ENCODE measurements at places on chromosomes 7 and 10.

DNA sequence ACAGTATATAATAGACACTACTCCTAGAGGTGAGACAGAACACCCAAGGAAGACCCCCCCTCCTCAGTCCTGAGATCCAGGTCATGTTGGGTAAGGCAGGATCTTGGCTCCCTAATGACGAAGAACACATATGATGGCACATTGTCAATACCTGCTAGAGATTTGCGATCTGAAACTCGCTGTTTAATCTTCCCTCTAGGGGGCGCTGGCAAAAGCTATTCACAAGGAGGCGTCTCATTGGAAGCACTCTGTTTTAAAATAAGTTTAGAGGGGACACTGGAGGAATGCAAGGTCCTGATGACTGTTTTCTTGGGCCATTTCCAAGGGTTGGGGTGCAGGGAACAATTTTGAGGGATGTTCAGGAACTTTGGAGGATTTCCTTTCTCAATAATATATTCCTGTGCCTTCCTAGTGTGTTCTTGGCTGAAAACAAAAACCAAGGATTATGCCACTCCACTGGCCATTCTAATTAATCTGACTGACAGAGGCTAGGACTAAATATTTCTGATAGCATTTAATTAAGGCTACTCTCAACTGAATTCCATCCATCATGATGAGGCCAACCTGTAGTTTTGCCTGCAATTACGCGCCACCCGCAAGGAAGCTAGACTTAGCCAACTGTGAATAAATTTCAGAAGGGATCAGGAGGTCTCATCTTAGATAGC, 1013.8 kb upstream of the MBL2 start:
- DNase-seq = no peak

DNA sequence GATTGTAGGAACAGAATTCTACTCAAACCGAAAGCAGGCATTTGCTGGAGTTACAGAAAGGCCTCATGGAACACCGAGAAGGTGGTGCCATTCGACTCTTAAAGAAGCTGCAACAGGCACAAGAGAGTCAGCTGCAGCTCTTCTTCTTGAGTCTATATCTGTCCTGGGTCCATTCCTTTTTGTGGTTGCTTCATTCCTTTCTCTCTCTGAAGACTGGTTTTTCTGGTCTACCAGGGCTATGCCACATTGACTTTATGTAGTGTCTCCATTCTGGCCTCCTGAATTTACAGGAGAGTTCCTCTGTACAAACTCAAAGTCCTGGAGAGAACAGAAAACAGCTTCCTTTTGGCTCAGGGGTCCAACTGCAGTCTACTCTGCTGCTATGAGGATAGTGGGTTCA, 132.8 kb downstream of the CFTR start:
- DNase-seq = no peak

DNA sequence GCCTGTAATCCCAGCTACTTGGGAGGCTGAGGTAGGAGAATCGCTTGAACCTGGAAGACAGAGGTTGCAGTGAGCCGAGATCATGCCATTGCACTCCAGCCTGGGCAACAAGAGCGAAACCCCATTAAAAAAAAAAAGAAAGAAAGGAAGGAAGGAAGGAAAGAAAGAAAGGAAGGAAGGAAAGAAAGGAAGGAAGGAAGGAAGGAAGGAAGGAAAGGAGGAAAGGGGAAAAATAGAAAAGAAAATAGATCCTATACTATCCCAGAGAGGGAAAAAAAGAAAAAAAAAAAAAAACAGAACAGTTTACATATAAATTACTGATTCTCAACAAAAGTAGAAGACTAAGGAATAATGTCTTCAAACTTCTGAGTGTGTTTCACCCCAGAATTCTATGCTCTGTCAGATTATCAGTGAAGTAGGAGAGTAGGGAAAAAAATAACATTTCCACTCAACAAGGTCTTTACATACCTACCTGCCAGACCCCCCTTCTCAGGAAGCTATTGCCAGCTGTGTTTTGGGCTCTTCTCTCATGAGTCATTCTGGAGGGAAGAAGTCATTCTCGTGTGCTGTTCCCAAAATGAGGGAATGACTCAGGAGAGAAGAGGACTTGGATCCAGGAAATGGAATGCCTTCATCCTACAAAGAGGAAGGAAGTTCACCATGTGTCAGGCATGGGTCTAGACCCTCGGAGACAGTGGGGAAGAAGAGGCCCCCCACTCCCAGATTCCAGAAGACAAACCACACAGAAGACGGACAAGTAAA, 20.9 kb downstream of the RGS10 start:
- no peak for DNase-seq

- peak; percentile 8 for DNase-seq
Measured at GRCh38 chr10:18238870-18239485, 98.8 kb downstream of the CACNB2 start.

GRCh38 chr10:67790534-67791408, 47.2 kb downstream of the DNAJC12 start:
- no peak for DNase-seq

DNA sequence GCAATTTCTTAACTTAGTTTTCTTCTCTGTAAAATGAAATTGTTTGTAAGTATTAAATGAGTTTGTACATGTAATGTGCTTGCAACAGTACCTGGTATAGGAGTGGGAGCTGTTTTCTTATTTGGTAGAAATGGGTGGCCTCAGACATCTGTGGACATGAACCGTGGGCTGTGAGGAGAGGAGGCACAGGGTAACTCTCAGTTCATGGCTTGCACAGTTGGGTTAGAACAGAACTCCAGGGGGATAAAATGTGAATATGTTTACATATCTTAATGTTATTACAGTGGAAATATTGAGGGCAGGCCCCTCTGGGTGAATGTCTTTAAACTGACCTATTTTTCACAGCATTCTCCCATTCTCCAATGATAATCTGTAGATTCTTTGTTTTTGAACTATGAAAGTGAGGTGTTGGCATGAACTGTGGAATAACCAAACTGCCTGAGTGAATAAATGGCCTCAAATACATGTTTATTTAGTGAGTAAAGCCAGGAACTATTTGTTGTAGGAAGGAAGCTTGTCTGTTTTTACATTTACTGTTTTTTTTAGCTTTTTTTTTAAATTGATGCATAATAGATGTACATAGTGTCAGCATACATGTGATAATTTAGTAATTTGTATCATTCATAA, 2.6 kb downstream of the ABCA13 start:
- DNase-seq = no peak

- DNase-seq = no peak
Measured at GRCh38 chr7:42167206-42167605, 69.8 kb downstream of the GLI3 start.

DNA sequence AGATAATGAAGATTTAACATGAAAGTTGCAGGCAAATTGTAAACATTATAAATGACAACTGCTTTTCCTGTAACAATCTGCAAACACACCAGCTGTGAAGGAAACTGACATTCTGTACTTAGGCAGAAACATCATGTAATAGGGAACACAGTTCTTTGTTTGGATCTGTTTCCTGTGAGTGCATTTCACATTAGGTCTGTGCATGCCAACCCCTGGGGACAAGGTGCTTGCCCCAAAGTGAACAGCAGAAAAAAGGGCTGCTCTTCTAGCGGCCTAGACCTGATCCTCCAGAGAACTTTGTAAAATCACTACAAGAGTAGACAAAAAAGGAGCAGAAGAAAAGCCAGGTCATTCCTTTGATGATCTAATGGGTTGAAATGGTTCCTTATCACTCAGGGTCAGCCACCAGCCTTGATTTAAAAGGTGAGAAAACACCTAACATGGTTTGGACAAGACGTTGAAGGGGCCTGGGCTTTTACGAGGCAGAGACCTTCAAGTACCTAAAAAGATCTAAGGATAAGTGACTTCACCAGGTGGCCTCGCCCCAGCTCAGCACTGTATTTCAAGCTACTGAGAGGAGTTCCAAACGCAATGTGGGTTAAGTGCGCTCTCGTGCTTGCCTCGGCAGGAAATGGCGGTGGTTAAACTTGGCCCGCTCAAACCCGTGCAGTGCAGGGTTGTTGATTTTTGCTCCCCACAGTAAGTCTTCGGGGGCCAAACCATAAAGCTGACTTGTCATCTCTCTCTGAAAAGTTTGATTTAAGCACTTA, 249.7 kb downstream of the CREB5 start:
- DNase-seq = peak; percentile 42

DNA sequence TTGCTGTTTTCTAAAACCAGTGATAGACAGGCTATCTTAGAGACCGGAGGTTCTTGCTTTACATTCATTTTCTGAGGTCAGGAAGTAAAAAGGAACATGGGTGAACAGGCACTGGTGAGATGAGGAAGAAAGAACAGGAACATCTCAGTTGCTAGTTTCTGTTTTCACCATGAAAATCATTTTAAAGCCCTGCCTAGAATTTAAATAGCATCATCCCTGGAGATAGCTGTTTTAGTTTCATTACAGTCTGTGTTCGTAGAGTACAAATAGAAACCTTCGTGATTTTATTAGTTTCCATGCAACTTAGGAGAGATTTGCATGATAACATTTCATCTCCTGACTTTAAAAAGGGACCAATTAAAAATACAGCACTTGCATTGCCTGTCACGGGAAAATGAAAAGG, 14.7 kb downstream of the KCNMA1 start:
- no peak for DNase-seq

DNA sequence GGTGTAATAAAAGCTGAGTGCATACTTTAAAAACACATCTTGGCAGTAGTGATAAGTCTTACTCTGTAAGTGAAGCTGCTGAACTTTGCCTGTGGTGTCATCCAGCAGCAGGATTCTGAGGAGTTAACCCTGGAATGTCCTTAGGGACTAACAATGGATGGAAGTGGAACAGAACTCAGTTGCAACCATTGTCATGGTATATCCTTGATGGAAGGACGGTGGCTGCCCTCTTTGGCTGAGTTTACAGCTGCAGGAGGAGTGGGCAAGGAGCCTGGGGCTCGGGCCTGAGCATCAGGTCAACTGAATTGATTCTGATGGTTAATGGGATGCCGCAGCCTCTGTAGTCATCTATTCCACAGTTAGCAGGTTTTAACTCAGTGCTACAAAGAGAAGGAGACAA, 56.2 kb downstream of the MRC1 start:
- DNase-seq = no peak

GRCh38 chr10:22456486-22456885, 111.2 kb downstream of the SPAG6 start:
- DNase-seq = no peak

DNA sequence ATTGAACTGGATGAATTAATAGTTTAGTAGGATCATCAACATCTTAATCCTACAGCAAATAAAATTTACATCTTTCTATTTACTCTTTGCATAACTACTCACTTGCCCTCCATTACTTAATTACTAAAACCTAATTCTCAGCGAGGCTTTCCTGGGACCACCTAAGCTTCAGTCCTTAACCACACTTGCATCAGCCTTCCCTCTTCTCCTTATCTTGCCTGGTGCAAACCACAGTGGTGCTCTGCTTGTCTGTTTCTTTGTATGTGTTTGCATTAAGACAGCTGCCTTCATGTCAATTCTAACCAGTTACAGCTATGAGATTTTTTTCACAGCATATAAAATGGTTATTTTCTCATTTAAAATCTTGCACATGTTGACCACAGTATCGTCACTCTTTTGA, 72.6 kb upstream of the ZNF92 start:
- DNase-seq = no peak

GRCh38 chr10:130889780-130890179, 421.7 kb downstream of the TCERG1L start:
- DNase-seq = no peak

- no peak for DNase-seq
Measured at GRCh38 chr7:1059200-1060091, 15.1 kb downstream of the GPR146 start.

DNA sequence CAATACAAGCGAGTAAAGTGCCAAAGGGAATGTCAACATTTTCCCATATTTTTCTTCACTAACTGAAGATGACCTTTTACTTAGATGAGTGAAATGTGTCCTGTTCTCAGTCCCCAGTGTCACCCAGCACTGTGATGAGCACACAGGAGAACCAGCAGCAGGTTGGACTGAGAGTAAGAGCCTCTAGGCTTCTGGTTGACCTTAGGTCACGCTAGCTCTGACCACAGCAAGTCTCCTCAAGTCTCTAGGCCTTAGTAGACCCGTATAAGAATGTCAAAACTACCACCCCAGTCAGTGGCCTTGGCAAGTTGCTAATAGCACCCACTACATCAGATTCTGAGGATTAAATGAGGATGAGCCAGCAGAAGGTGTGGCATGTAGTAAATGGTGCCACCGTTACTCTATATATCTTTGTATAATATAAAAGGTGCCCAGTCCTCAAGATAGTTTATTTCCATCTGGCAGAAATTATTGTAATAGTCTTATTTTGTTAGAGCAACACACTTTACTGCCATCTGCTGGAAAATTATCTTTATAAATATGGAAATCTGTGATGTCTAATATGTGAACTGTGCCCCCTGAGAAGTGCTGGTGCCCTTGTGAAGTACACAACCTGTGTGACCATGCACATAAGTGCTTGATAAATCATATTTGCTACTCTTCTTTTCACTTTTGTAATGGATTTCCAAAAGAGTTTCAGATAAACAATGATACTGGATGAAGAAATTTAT, 75.7 kb downstream of the SPAG6 start:
- DNase-seq = no peak

DNA sequence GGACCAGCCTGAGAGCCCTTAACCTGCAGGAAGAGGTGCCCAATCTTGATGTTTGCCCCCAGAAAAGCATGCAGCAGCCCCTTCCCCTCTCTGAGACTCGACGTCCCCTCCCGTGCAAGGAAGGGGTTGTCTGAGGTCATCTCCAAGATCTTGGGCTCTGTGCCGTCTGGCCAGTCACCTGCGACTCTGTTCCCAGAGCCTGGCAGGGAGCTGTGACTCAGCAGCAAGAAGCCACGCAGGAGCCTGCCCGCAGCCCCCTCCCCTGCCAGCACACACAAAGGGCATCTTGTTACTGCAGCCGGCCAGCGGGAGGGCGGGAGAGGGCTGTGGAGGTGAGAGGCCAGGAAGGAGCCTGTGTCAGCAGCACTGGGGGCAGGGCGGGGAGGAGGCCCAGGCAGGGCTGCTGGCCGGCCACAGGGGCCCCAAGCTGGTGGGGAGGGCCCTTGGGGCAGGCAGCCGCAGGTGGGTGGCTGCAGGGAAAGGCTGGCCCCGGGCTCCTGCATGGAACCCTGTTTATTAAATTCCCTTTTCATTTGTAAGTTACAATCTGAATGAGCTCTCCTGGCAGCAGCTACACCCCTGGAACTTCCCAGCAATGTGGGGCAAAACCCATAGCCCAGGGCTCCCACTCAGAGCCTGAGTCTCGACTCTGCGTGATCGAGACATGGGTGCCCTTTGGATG, 103.7 kb upstream of the ZMIZ1 start:
- DNase-seq = no peak

DNA sequence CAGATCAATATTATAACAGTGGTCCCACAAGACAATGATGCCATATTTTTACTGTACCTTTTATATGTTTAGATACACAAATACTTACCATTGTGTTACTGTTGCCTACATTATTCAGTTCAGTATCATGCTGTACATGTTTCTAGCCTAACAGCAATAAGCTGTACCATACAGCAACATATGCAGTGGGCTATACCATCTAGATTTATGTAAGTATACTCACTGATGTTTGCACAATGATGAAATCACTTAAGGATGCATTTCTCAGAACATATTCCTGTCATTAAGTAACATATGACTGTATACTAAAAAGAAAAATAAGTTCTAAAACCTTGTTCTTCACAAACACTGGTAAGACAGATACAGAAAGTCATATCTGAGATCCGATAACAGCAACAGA, 468.6 kb upstream of the SEMA3A start:
- DNase-seq = no peak

All from NCI-H2081 (cell line).